ENCODE measurements at places on chromosomes 1 and 21.

DNA sequence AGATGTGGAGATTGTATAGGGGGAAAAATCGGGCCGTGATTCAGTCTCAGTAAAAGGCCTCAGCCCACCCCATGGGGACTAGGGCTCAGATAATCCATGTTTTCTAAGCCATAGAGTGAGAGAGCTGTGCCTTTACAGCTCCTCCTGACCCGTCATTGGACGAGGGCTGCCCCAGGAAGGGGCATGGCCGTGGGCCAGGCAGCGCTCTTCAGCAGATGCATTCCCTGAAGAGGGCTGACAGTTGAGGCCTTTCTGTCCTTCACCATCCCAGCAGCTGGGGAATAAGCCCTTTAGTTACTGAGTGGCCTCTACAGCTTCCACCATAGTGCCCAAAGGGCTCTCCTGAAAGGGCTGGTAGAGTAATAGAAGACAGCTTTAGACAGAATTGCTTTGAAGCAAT is 57.2 kb downstream of the ST3GAL3 start:
- no peak overlapping the region for H3K27ac ChIP-seq
- no peak for DNase-seq
- peaks cover 7% of the 10 kb centered on the region for H3K4me1 ChIP-seq
- H3K4me3 ChIP-seq: no peak overlapping the region
- no peaks in the 10 kb centered on the region for H3K36me3 ChIP-seq

- no peak overlapping the region for H3K27ac ChIP-seq
- H3K27me3 ChIP-seq: no peaks in the 10 kb centered on the region
- H3K4me3 ChIP-seq: no peak overlapping the region
- H3K4me1 ChIP-seq: no peaks in the 10 kb centered on the region
- DNase-seq: peak; percentile 30
- peaks cover 20% of the 10 kb centered on the region for H3K36me3 ChIP-seq
Observed at GRCh38 chr1:167784876-167785550, 63.2 kb downstream of the MPZL1 start.

DNA sequence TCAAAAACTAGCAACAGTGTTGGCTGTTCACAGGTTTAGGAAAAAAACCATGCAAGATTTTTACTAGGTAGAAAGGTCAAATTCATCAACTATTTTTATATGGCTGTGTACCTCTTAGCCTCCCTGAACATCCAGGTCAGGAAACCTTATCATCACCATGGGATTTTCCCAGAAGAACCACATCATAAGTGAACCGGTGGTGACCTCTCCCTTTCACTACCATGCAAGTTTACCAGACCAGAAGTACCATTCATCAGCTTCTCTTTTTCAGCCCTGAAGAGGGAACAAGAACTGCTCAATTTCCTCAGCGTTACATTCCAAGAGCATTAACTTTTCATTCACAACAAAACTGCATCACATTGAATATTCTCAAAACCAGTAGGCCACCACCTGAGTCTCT is 5.9 kb downstream of the SSBP3 start:
- peaks cover 51% of the 10 kb centered on the region for H3K36me3 ChIP-seq
- no peak overlapping the region for H3K4me3 ChIP-seq
- peaks cover 17% of the 10 kb centered on the region for H3K4me1 ChIP-seq
- no peak overlapping the region for H3K27ac ChIP-seq

DNA sequence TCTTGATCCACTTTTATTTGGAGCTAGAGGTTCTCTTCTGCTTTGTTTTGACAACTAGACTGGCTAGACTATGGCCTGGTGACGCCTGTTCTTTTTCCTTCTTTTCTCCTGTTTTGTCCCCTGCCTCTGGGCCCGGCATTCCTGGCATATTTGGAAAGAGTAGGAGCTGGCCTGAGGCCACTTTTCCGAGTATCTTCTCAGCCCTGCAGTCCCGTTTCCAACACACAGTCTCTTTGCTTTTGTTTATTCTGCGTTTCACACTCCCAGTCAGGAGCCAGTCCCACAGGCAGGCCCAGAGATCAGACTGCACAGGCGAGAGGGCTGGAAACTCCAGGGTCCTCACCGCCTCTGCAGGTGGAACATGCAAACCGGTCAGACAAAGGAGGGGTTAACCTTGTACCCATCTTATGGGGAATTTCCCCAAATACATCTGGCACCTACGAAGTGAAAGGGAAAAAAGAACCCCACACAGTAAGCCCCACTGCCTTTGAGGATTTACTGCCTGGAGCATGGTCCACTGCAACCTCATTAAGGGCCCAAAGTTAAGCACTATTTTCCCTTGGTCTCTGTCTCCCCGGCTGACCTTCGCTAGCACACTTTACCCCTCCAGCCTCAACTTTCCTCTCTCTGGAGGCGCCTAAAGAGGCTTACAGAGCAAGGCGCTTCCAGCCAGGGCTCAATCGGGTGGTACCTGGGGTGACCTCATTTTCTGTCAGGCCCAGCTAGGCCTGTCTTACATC is 141.1 kb downstream of the TOMM20 start:
- no peaks in the 10 kb centered on the region for H3K36me3 ChIP-seq
- H3K27ac ChIP-seq: peak overlapping the region; percentile 82
- H3K4me1 ChIP-seq: peaks cover 30% of the 10 kb centered on the region
- no peak overlapping the region for H3K4me3 ChIP-seq
- H3K27me3 ChIP-seq: no peaks in the 10 kb centered on the region

DNA sequence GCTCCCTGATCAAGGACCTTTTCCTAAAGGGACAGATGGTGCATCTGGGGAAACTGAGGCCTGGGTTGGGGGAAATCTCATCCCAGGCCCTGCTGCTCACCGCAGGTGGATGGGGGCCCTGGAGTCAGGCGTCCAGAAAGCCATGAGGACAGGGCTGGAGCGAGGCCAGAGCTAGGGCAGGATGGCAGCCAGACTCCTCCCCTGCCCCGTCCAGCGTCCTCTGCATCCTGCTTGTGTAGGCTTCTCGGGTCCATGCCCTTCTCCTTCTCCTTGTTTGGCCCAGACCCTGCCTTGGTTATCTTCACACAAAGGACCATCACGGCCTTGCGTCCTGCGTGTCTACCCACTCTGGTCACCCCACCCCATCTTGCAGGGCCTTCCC is 43.0 kb downstream of the TRIM11 start:
- H3K27me3 ChIP-seq: 0 out of 2 replicates have a peak, but pooled peaks cover 3% of the 10 kb centered on the region
- H3K36me3 ChIP-seq: no peaks in the 10 kb centered on the region
- no peak for DNase-seq

Data from IMR-90 (cell line).